Naive thymus-derived CD4-positive, alpha-beta T cell (primary cell): ENCODE measurements at places on chromosomes 13 and 19. TPM values are rescaled to one million over a fixed set of nuclear protein-coding genes. Genes with fewer than 3 reads are reported as not detected.

- H3K4me1 ChIP-seq, result no peaks in the 10 kb centered on the region
- no peaks in the 10 kb centered on the region for H3K36me3 ChIP-seq
- no peak overlapping the region for H3K27ac ChIP-seq
- no peaks in the 10 kb centered on the region for H3K27me3 ChIP-seq
- H3K4me3 ChIP-seq, result no peak overlapping the region
Measured at GRCh38 chr13:98784666-98785065, 32.2 kb upstream of the SLC15A1 start.

DNA sequence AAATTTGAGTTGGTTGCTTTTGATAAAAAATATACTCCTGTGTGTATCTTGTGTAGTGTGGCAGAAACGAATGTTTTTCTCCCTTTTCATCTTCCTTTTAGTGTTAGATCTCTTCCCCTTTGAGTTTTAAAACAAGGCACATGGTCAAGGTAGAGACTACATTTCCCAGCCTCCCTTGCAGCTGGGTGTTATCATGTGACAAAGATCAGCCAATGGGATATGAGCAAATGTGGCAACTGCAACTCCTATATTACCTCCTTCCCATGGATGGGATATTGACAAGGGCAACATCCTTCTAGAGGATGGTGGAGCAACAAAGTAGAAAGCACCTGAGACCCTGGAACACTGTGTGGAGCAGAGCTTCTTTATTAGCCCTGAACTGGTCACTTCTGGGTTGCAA lies 42.4 kb downstream of the ADGRE3 start:
- no peak overlapping the region for H3K27ac ChIP-seq
- no peak for DNase-seq
- H3K4me3 ChIP-seq, result no peak overlapping the region
- no peaks in the 10 kb centered on the region for H3K36me3 ChIP-seq
- no peaks in the 10 kb centered on the region for H3K4me1 ChIP-seq

- H3K27ac ChIP-seq, result no peak overlapping the region
- H3K27me3 ChIP-seq, result no peaks in the 10 kb centered on the region
- H3K4me1 ChIP-seq, result no peaks in the 10 kb centered on the region
- DNase-seq, result no peak
Measured at GRCh38 chr13:76466043-76466442, 420.2 kb downstream of the KCTD12 start.

Gene RASGRP4
- total RNA-seq, result 3.6 TPM

Gene CYP4F11
- not detected for total RNA-seq

DNA sequence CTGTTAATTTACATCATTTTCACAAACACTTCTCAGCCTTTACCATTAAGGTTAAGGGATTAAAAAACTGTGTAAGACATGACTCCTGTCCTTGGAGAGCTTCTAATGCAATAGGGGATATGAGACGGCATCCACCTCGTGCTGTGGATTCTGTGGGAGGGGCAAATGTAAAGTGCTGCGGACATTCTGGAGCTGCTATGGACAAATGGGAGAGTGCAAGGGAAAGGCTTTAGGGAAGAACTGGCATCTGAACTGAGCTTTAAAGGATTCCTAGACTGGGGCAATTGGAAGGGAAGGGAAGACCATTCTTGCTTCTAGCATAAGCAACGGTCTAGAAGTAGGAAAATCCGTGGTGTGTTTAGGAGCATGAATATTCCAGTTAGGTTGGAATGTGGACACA lies 31.4 kb downstream of the CDADC1 start:
- no peak for DNase-seq
- no peak overlapping the region for H3K4me3 ChIP-seq
- H3K36me3 ChIP-seq, result peaks cover 13% of the 10 kb centered on the region
- no peaks in the 10 kb centered on the region for H3K4me1 ChIP-seq
- H3K27ac ChIP-seq, result no peak overlapping the region
- H3K27me3 ChIP-seq, result no peaks in the 10 kb centered on the region

Gene STARD13
- 0.30 TPM for total RNA-seq

- no peak overlapping the region for H3K27ac ChIP-seq
- H3K4me3 ChIP-seq, result no peak overlapping the region
- no peaks in the 10 kb centered on the region for H3K4me1 ChIP-seq
- H3K27me3 ChIP-seq, result no peaks in the 10 kb centered on the region
- DNase-seq, result no peak
- peaks cover 84% of the 10 kb centered on the region for H3K36me3 ChIP-seq
Measured at GRCh38 chr19:33114312-33114711, 17.6 kb upstream of the WDR88 start.

- H3K27me3 ChIP-seq, result no peaks in the 10 kb centered on the region
- no peak for DNase-seq
- H3K27ac ChIP-seq, result no peak overlapping the region
- H3K36me3 ChIP-seq, result peaks cover 68% of the 10 kb centered on the region
Measured at GRCh38 chr19:23345838-23346237, 49.4 kb downstream of the ZNF91 start.

- H3K4me3 ChIP-seq, result no peak overlapping the region
- no peaks in the 10 kb centered on the region for H3K27me3 ChIP-seq
- H3K4me1 ChIP-seq, result peaks cover 26% of the 10 kb centered on the region
- DNase-seq, result no peak
- no peak overlapping the region for H3K27ac ChIP-seq
- H3K36me3 ChIP-seq, result no peaks in the 10 kb centered on the region
Measured at GRCh38 chr19:18297308-18297707, 15.9 kb upstream of the JUND start.

GRCh38 chr19:14779151-14779550 lies 791 bp upstream of the ADGRE2 start:
- no peaks in the 10 kb centered on the region for H3K27me3 ChIP-seq
- H3K36me3 ChIP-seq, result no peaks in the 10 kb centered on the region
- H3K4me1 ChIP-seq, result no peaks in the 10 kb centered on the region
- no peak for DNase-seq

Gene OVOL3
- not detected for total RNA-seq

DNA sequence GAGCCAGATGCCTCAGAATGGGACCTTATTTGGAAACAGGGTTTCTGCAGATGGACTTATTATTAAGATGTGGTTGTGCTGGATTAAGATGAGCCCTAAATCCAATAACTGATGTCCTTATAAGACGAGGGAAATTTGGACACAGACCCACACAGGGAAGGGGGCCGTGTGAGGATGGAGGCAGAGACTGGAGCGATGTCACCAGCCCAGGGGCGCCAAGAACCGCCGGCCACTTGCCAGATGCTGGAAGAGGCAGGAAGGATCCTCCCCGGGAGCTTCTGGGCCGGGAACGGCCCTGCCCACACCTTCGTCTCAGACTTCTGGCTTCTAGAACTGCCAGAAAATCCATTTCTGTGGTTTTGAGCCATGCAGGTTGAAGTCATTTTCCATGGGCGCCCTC lies 26.6 kb downstream of the GNG7 start:
- H3K4me1 ChIP-seq, result no peaks in the 10 kb centered on the region
- H3K27ac ChIP-seq, result no peak overlapping the region
- H3K36me3 ChIP-seq, result no peaks in the 10 kb centered on the region

GRCh38 chr19:1416014-1416841 lies 8.8 kb downstream of the DAZAP1 start:
- H3K27ac ChIP-seq, result peak overlapping the region; percentile 7
- H3K27me3 ChIP-seq, result no peaks in the 10 kb centered on the region
- H3K4me3 ChIP-seq, result no peak overlapping the region
- peaks cover 73% of the 10 kb centered on the region for H3K36me3 ChIP-seq
- H3K4me1 ChIP-seq, result peaks cover 23% of the 10 kb centered on the region

- peaks cover 34% of the 10 kb centered on the region for H3K4me1 ChIP-seq
- peaks cover 3% of the 10 kb centered on the region for H3K36me3 ChIP-seq
Measured at GRCh38 chr13:21399741-21400140, 59.4 kb downstream of the ZDHHC20 start.

DNA sequence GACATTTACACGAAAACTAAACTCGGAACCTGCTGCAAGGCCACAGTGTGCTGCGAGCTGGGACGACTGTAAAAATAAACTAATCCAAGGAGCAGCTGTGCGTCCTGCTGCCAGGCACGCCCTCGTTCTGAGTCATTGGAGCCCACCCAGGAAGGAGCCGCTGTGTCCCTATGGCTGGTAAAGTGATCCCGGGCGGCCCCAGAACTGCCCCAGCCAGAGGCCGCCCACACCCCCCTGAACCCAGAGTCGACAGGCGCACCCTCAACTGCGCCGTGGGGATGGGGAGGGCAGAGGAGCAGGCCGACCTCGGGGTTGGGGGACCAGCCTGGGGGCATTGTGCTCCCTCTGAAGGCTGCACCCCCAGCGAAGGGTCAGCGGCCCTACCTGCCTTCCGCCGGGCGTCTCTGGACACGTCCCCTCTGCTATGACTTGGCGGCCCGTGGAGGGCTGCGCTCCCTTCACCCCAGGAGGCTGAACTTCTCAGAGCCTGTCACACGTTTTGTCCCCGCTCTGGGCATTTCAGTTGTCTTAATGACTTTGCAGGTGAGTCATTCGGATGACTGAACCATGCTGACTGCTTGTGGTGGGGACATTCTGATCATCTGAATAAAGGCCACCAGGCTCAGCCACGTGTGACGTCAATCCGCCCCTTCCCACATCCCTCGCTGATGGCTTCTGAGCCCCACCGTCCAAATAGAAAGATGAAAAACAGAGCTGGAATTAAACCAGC lies 42.7 kb downstream of the ADPRHL1 start:
- H3K36me3 ChIP-seq, result no peaks in the 10 kb centered on the region
- no peaks in the 10 kb centered on the region for H3K27me3 ChIP-seq
- H3K27ac ChIP-seq, result no peak overlapping the region
- DNase-seq, result no peak
- H3K4me1 ChIP-seq, result no peaks in the 10 kb centered on the region

DNA sequence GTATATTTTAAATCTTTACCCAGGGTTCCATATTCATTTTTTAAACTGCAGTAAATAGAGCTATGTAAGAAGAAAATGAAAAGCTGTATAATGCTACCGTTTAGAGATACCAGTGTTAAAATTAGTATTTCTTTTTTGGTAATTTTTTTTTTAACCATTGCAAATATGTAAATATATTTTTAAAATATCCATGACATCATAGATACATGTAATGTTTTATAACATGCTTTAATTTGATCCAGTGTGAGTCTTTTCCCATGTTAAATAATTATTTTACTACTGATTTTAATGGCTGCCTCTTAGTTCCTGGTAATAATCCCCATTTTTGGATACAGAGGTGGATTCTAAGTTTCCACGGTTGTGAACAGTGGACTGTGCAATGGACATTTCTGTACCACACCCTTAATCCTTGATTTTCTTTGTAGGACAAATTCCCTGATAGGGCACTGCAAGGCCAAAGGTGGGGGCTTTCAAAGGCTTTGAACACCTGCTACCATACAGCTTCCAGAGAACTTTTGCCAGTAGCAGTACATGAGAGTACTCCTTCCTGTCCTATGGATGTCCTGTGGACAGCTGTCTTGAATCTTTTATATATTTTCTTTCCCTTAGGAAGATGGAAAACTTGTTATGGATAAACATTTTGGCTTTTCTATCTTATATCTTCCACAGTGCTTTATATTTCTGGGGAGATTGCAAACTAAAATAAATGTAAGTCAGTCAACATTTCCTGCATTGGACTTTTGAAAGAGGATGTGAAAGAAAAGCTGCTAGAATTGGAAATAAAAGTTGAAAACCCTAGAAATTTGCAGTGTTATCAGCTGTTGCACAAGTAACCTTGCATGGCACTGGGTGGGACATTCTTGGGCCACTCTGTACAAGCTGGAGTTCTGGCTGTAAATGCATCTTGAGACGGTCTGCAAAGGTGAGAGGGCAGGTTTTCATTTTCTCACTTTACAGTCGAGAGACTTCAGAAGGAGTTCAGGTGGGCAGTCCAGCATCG lies 46.8 kb downstream of the ARHGEF7 start:
- no peaks in the 10 kb centered on the region for H3K27me3 ChIP-seq
- peaks cover 26% of the 10 kb centered on the region for H3K4me1 ChIP-seq
- no peak overlapping the region for H3K27ac ChIP-seq
